ENCODE measurements at places on chromosomes 1 and 21.

DNA sequence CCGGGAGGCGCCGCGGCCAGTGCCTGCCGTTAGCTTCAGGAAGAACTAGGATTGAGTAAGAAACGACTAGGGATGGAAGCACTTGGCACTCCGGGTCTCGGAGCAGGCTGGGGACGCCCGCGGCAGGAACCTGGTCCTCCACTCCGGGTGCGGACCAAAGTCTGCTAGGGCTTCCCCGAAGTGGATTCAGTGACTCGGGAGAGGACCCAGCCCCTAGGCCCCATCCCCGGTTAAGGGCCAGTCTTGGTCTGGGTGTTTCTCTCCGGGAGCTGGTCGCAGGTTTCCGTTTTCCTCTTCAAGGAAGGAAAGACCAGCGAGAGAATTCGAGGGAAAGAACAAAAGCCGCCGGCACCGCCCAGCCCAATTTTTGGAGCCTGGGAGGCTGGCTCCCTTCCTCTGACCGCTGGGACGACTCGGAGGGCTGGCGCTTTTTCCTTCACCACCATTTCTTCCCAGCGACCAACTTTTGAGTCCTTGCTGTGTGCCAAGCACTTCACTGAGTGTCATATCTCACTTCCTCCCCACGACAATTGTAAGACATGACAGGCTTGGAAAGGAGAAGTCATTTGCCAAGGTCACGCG, 16.8 kb upstream of the STMN1 start:
- peak; percentile 18 for DNase-seq

DNA sequence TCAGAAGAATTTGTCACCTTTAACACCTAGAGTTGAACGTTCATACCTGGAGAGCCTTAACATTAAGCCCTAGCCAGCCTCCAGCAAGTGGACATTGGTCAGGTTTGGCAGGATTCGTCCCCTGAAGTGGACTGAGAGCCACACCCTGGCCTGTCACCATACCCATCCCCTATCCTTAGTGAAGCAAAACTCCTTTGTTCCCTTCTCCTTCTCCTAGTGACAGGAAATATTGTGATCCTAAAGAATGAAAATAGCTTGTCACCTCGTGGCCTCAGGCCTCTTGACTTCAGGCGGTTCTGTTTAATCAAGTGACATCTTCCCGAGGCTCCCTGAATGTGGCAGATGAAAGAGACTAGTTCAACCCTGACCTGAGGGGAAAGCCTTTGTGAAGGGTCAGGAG, 52.3 kb downstream of the UBE4B start:
- DNase-seq: no peak

DNA sequence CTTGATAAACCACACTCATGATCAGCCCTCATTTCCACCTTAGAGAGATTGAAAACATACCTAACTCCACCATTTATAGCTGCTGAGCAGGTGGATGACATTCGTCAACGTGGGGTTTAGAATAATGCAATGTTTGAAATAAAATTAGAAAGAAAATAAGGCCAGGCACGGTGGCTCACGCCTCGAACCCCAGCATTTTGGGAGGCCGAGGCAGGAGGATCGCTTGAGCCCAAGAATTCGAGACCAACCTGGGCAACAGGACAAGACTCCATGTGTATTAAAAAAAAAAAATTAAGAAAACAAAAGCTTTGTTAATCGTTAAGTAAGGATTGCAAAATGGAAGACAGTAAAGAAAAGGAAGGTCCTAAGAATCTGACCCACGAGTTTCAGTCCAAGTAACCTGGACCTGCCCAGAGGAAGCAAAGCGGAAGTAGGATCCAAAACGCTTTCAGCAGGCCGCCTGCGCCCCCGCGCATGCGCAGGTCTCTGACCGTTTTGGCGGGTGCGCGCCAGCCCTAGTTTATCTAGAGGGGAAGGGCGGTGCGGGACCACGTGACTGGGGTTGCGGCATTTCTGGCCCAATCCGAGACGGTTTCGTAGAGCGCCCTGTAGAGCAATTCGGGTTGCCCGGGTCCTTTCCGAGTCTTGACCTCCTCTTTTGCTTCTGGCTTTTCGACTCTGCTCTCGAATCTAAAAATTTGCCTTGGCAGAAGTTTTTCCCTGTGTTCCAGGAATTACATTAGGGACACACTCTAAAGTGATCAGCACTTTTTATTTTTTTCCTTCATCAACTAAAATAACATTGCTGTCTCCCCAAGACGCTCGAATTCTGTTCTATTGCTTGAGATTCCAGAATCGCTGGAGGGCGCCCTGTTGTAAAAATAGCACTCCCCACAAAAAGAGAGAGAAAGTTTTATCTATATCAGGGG, 22.5 kb downstream of the ANP32E start:
- peak; percentile 91 for DNase-seq

DNA sequence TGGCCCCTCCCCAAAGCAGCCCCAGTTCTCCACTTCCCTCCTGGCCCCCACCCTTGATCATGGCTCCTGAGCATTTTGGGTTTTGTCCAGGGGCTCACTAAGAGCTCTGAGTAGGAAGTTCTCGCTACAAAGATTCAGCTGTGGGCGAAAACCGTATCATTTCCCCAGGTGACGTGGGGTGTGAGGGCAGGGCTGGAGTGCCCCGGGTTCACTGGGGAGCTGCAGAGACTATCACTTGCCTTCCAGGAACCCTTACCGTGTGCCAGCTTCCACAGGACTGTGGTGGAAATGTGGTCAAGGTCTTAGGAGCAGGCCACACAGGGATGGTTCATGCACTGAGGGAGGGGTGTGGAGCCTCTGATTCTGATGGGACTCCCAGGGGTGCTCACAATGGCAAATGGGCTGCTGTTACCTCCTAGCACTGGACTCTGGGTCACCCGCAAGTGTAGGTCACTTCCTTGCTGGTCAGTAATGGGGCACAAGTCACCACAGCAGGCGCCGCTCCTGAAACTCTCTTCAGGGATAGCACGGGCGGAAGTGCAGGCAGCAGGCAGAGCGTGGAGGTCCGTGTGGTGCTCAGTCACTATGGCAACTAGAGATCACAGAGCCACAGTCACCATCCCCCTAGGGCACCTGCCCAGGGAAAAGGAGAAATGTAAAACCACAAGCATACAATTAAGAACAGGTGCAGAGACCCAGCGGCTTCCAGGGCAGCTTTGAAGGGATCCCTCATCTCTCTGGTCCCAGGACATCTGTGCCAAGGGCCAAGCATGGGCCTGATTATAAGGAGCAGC, 35.4 kb downstream of the RSPH1 start:
- no peak for DNase-seq

- no peak for DNase-seq
Observed at GRCh38 chr1:19754482-19754881, 45.2 kb downstream of the TMCO4 start.

DNA sequence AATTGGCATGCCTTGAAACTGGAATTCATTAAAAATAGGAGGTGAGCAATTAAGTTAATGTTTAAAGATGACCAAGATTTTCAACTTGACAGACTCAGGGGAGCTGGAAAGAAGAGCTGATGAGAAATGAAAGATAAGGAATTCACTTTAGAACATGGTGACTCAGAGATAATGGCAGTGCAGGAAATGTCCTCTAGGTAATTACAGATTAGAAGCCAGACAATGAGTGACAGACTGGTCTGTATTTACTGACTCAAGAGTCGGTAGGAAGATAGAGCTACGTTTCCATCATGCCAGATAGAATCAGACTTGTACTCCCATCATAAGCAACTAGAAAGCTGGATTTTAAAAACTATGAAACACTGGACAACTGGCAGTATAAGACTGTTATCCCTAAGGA, 151.6 kb downstream of the AJAP1 start:
- no peak for DNase-seq

- no peak for DNase-seq
Observed at GRCh38 chr1:149849111-149849946, 50.0 kb upstream of the BOLA1 start.

GRCh38 chr1:17277511-17278159, 28.7 kb downstream of the PADI3 start:
- DNase-seq: no peak

DNA sequence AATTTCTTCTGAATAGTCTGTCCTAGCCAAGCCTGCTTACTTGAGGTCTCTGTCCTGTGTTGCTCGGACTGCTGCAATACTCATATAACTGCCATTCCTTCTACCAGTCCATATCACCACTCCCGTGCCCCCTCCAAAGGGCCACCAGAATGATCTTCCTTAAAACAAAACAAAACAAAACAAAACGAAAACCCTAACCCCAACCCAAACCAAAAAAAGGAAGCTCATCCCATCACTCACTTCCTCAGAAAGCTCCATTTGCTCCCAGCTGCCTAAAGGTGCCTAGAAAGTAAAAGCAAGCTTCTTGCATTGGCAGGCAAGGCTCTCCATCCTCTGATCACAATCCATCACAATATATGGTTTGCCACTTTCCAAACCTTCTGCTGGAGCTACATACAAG, 20.3 kb downstream of the USP24 start:
- no peak for DNase-seq

DNA sequence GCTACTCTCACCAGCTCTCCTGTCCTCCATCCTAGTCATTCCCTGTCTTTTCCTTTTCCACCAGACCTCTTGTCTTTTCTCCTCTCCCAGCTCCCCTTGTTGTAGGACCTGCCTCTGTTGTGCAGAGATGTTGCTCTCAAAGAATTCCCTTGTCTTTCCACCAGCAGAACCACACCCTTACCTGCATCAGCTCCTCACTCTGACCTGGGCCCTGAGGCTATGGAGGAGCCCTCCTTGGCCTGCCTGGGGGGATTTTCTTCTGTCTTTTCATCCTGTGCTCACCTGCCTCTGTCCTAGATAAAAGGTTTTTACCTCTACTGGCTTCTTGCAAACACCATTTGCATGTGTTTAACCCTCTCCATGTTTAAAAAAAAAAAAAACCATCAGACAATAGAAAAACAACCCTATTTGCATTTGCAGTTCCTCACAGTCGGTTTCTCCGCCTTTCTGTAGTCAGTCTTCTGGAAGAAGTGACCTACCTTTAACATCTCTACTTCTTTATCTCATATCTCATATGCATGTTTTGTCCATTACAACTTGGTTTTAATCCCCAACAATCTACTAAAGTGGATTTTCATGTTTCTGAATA, 12.1 kb downstream of the FCRL5 start:
- DNase-seq: no peak

GRCh38 chr1:28893403-28894102, 20.8 kb upstream of the EPB41 start:
- DNase-seq: peak; percentile 27

DNA sequence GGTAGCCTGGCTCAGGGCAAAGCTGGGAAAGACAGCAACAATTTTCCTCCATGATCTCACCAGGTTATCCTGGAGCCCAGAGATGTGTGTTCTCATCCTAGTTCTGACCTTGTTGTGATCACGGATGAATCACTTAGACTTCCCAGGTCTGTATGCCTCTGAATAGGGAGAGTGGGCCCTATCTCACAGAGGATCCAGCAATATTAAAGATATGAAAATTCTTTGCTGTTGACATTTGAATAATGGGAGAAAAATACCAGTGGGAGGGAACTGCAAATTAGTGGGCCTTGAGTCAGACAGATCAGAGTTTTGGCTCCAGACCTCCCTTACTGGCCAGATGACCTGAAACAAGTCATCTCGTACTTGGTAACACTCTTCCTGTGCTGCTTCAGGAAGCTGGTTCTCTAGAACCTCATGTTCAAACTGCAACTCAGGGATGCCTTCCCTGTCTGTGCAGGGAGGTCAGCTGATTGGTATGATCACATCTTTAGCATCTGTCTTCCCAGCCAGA, 32.8 kb upstream of the RNF19B start:
- DNase-seq: peak; percentile 78

DNA sequence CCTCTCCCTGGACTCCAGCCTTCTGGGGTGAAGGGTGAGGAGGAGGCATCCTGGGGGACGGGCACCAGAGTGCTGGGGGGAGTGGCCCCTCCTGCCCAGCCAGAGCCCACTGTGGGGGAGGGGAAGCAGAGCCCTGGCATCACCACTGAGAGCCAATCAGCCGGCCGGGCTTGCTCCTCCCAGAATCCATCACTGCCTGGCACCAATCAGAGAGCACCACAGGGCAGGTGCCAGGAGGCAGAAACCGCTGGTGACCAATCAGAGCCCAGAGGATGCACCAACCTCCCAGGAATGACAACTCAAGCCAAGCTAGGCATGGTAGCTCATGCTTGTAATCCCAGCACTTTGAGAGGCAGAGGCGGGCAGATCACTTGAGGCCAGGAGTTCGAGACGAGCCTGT, 27.9 kb downstream of the CASZ1 start:
- no peak for DNase-seq

DNA sequence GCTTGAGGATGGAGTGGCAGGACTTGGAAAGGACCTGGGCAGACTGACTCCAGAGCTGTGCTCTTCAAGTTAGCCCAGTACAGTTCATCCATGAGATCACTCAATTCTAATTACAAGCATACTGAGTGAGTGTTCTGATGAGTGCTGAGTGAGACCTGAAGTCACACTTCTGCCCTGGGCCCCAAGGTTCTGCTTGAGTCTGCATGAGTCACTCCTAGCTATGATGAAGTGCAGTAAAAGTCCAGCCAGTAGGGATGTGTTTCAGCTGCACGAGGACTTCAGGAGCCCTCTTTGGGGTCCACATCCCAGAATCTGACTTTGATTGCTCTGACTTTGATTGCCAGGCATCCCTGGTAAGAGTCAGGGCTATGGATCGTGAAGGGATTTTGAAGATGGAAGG, 35.8 kb downstream of the PLEKHA6 start:
- DNase-seq: peak; percentile 95

DNA sequence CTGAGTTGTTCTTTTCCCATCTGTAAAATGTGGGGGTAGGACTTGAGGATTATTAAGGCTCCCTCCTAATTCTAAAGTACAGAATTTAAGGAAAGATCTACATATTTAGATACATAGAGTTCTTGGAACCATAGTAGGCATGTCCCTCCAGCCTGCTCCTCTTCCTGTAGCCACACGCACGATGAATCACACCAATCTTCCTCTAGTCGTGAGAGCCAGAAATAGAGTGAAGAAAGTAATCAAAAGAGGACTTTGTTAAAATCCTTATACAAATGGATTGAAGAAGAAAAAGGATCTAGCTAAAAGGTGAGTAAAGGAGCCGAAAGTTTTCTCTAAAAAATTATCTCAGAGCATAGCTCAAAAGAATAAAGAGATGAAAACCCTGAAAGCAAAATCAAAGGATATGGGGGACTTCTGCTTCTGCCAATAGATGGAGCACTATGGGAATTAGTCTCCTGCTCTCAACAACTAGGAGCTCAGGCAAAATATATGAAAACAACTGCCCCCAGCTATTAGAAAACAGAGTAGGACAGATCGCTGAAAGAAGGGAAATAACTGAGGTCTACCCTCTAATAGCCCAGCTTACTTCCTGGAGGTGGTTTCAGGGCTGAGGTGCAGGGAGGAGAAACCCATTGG, 8.5 kb downstream of the C1orf141 start:
- DNase-seq: peak; percentile 74

DNA sequence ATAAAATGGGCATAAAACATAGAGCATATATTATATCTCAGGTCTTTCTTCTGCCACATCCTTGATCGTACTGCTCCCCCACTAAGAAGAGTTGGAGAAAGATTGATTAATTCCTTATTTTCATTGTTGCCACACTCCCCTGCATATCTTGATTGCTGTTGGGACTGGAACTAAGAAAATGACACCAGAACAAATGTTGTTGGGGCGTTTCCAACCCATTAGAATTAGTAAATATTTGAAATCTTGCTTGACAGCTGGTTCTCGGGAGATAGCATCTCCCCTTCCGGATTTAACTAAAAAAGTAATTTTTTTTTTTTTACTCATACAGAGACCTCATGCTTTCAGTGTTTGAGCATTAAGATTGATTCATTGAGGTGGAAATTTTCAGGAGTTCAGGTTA, 493.0 kb upstream of the PLXNA2 start:
- DNase-seq: no peak

GRCh38 chr1:40185951-40186864, 25.0 kb downstream of the RLF start:
- DNase-seq: peak; percentile 70

Measured in epithelial cell of esophagus (primary cell).